ENCODE measurements at places on chromosomes 5 and 9.
A peak's percentile ranks its signal among the peaks of the same experiment; 100 is the strongest.

GRCh38 chr9:124040935-124041816 lies 29.6 kb downstream of the LHX2 start:
- DNase-seq, result peak; percentile 58

- no peak for DNase-seq
These were observed 937 bp downstream of the SVEP1 start for GRCh38 chr9:110578575-110579033.

DNA sequence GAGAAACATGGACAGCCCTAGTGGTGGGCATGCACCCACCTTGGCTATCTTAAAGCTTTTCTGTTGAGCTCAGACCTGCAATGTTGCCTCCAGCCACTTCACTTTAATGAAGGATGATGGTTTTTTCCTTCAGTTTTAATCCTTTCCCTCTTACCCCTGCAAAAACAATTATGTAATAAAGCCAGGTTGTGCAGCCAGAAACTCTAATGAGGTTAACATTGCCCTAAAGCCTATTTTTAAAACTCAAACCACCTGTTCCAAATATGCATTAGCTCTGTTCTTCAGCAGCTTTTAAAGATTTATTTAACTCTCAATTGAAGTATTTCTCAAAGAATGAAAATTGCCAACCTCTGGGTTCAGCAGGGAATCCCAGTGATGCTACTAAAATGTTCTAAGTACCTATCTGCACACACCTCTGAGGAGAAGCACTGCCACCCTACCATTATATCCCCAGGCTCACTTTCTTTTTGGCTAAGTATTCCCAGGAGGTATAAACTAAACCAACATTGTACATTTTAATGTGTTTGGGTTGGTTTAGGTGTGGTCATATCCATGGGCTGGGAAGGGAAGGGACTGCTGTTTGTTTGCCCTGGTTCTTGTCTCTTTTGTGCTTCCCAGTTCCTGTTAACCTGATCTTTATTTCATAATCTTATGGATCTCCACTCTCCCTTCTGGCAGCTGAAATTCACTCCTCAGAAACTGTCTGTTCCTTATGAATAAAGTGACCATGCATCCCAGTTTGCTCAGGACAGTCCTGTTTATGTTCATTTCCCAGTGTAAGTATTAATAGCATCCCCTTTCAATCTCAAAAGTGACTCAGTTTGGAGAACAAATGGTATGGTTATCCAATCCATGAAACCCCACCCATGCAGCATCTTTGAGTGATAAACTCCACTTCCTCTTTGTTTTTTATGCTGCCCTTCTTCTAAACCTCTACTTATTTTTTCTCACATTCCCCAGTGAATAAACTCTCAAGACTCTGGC lies 251.7 kb downstream of the RAB3C start:
- DNase-seq, result no peak

- DNase-seq, result no peak
These were observed 428.8 kb upstream of the ACTBL2 start for GRCh38 chr5:57911438-57911837.

- no peak for DNase-seq
These were observed 33.7 kb downstream of the RNF44 start for GRCh38 chr5:176503496-176503895.

GRCh38 chr5:126280343-126280742 lies 142.9 kb upstream of the GRAMD2B start:
- DNase-seq, result no peak
